Activated T-helper 1 cell treated with anti-CD3 and anti-CD28 coated beads, Interleukin-12 subunit alpha, Interleukin-12 subunit beta, Interleukin-2, Interleukin-4 antibody, amounts not matched to agents 30 ng/mL and 10 ng/mL and 1 ng/mL, durations not matched to agents 14 hours and 24 hours and 36 hours (primary cell): ENCODE measurements at places on chromosomes 12 and 14.

DNA sequence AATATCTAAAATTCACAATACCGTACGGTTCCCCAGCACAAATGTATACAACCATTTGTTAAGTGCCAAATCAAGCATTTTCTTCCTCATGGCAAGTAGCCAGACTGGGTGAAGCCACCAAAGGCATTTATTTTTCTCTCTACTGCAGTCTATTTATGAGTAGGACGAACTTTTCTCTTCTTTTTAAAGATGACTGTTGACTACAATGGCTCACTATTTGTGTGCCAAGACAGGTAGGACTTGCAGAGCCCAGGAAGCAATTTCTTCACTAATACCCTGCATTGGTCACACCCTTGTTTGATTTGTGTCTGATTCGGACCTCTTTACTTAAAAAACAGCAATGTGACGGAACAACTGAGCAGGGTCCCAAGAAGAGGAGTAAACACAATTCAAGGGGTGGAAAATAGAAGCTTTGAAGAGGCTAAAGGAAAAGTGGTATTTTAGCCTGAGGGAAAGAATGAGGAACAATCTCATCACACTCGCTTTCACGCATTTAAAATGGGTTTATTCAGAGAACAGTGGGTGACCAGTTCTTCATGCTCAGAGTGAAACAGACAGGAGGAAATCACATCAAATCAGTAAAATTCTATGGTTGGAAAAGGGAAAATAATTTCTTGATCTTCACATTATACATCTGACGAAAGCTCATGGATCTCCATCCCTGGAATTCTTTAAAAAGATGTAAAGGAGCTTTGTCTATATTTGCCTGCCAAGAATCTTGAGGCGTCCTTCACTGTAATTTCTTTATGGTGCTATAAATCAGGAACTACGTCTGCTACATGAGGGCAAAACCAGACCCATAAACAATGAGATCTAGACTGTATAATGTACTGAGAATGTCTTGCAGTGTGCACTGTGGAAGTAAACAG is 183.8 kb downstream of the PPM1H start:
- peaks cover 25% of the 10 kb centered on the region for H3K27me3 ChIP-seq
- H3K36me3 ChIP-seq, result no peaks in the 10 kb centered on the region
- H3K27ac ChIP-seq, result no peak overlapping the region
- H3K4me1 ChIP-seq, result no peaks in the 10 kb centered on the region

GRCh38 chr12:129964300-129964699 is 60.5 kb upstream of the TMEM132D start:
- H3K4me3 ChIP-seq, result no peak overlapping the region
- DNase-seq, result no peak
- no peaks in the 10 kb centered on the region for H3K36me3 ChIP-seq
- no peaks in the 10 kb centered on the region for H3K4me1 ChIP-seq
- no peak overlapping the region for H3K27ac ChIP-seq

- peaks cover 22% of the 10 kb centered on the region for H3K4me1 ChIP-seq
- no peak for DNase-seq
- peak overlapping the region; percentile 94 for H3K27ac ChIP-seq
- H3K36me3 ChIP-seq, result peaks cover 12% of the 10 kb centered on the region
Observed at GRCh38 chr12:122244565-122245371, 18.9 kb upstream of the DIABLO start.

- H3K4me3 ChIP-seq, result no peak overlapping the region
- H3K36me3 ChIP-seq, result no peaks in the 10 kb centered on the region
- no peak for DNase-seq
- no peaks in the 10 kb centered on the region for H3K4me1 ChIP-seq
- H3K27ac ChIP-seq, result no peak overlapping the region
Observed at GRCh38 chr14:37436519-37436918, 158.5 kb downstream of the FOXA1 start.

GRCh38 chr14:103788086-103788485 is 59.3 kb downstream of the PPP1R13B start:
- no peaks in the 10 kb centered on the region for H3K36me3 ChIP-seq
- no peaks in the 10 kb centered on the region for H3K27me3 ChIP-seq
- DNase-seq, result no peak
- H3K4me3 ChIP-seq, result no peak overlapping the region
- H3K4me1 ChIP-seq, result no peaks in the 10 kb centered on the region

DNA sequence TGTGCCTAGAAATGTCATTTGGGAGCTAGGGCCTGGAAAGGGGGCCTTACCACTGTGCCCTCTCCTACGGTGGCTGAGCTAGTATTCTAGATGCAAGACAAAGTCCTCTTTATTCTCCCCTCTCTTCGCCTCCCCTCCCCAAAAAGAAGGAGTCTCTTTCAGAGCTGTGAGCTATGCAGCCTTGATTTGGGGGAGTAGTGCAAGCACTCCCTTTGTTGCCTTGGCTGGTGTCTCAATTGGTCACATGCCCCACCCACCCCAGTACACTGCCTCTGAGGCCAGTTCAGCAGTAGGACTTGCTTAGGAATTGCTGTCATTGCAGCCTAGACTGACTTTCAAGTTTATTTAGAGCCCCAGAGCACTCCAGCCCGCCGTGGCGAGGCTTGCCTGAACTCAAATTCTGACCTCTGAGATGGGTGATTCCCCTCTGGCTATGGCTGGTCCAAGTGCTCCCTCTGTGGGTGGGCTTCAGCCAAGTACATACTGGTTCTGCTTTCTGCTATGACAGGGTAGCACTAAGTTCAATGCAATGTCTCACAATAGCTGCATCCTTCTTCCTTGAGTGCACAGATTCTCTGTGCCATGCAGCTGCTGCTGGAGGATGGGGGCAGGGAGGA is 37.0 kb upstream of the FBXO33 start:
- DNase-seq, result no peak
- no peak overlapping the region for H3K4me3 ChIP-seq
- peaks cover 1% of the 10 kb centered on the region for H3K36me3 ChIP-seq
- no peaks in the 10 kb centered on the region for H3K4me1 ChIP-seq
- H3K27me3 ChIP-seq, result peaks cover 2% of the 10 kb centered on the region
- no peak overlapping the region for H3K27ac ChIP-seq

DNA sequence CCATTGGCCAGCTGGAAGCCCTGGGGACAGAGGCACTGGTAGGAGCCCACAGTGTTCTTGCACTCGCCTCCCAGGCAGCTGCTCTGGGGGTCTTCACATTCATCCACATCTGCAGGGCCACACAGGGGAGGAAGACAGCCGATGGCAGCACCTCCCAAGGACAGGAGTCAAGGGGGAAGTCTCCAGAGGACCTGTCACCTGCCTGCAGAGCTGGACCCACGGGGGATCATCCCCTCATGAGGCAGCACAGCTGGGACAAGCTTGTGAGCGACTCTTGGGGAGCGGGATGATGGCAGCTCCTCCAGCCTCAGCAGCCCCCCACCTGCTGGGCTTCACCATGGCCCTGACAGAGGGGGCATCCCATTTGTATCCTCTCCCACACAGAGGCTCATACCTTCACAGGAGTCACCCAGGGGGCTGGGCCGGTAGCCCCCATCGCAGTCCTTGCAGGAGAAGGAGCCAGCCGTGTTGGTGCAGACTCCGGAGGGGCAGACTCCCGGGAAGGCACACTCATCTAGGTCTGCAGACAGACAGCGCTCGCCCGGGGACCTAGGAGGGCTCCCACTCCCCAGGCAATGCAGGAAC is 15.4 kb downstream of the ISCA2 start:
- no peaks in the 10 kb centered on the region for H3K36me3 ChIP-seq
- no peak overlapping the region for H3K4me3 ChIP-seq
- no peaks in the 10 kb centered on the region for H3K4me1 ChIP-seq

DNA sequence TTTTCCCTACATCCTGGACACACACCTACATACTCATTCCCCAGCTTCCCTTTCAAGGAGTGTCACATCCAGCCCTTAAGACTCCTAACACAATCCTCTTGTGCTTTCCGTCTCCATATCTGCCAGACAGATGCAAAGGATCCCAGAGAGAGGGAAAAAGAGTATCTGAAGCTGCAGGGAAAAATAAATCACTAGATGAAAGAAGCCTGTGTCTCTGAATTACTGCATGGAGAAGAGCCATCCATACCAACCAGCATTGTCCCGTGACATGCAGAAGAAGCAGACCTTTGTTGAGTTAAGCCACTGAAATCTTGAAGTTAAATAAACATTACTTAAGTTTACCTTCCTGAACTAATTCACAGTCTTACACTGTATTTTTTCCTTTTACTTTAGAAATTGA is 54.6 kb downstream of the GTF2A1 start:
- H3K4me3 ChIP-seq, result no peak overlapping the region
- H3K4me1 ChIP-seq, result peaks cover 53% of the 10 kb centered on the region
- no peak overlapping the region for H3K27ac ChIP-seq
- H3K27me3 ChIP-seq, result no peaks in the 10 kb centered on the region
- H3K36me3 ChIP-seq, result no peaks in the 10 kb centered on the region
